ENCODE measurements at places on chromosomes 5 and 9.

GRCh38 chr5:2891781-2892180 is 140.3 kb upstream of the IRX2 start:
- no peak for DNase-seq

DNA sequence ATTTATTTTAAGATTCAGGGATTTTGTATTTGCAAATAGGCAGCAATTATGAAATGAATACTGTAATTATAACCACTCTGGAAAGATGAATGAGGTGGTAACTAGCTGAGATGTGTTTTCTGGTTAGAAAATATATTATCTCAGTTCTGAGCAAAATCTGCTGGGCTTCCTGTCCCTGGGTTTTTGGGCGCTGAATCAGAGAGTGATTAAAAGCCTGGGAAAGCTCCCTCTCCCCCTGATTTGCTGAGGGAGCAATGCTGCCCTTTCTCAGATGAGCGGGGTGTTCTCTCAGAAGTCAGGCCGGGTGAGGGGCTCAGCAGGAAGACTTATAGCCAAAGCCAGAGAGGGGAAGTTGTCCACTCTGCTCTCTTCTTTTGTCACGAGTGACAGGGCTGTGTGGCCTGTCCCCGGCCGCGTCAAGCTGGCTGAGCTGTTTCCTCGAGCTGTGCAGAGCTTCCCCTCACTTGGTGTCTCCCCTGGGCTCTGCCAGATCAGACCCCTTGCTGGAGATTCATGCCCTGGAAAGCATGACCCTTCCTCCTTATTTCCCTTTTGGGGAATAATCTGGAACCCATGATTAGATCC is 39.8 kb upstream of the PITX1 start:
- no peak for DNase-seq

DNA sequence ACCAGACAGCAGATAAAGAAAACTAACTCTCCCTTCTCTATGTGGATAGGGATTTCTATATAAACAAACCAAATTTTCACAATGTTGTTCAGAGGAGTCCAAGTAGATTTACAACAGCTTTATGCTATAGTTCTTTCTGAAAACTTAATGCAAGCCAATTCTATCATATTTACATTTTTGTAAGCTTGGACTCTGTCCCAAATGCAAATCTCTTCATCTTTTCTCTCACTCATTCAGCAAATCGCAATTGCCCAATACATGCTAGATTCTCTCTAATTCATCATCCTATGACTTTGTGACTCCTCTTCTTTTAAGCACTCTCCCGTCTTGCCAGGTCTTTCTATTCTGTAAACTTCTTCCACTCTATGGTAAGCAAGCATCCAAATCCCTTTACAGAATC is 39.1 kb upstream of the UGT3A2 start:
- DNase-seq = no peak

- no peak for DNase-seq
Observed at GRCh38 chr9:114050226-114050568, 27.9 kb downstream of the AMBP start.

GRCh38 chr5:126920291-126920690 is 110.1 kb downstream of the MARCHF3 start:
- no peak for DNase-seq

DNA sequence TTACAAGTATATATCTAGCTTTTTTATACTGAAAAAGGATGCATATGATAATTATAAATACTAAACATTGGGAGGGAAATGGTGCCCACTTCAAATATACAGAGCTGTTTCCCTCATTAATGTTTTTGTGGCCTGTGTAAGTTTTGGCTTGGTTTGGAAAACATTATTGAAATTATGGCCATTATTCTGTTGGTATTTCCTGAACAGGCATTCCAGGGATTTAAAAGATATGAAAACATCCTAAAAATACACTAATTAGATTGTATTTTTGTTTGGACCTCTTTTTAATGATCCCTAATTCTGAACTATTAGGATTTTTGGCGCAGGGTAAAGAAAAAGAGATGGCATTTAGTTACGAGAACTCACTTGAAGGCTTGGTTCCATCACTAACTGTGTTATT is 50.9 kb downstream of the CLINT1 start:
- no peak for DNase-seq

DNA sequence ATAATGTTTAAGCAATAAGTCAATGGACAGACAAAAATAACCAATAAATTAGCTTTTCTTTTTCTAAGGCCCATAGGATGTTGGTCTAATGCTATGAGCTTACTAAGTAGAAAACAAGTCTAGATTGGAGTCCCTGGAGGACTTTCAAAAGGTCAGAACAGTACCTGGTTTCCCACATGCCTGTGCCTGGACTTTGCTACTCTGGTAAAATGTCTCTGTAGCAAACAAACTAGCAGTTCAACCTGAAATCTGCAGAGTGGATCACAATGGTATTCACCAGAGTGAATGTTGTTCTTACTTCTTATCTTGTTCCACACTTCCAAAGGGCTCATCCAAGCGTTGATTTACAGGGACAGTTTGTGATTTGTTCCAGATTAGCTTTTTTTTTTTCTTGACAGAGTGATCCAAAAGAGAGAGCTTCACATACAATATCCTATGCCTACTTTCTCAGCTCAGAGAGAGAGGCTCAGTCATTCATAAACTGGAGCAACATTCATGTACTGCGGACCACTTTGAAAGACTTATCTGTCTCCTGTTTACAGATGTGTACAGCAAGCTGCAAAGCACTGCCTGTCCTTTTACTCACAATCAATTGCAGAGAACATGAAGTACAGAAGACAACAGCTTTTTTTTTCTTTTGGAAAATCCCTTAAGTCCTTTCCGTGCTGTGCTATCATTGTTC is 466.1 kb downstream of the SPATA31D1 start:
- DNase-seq = no peak
